ENCODE measurements at places on chromosomes 16 and 17.
A peak's percentile ranks its signal among the peaks of the same experiment; 100 is the strongest.

- DNase-seq = no peak
Observed at GRCh38 chr16:83705856-83706255, 101.9 kb upstream of the HSBP1 start.

GRCh38 chr16:11972128-11972527 lies 4.4 kb upstream of the SNX29 start:
- no peak for DNase-seq

DNA sequence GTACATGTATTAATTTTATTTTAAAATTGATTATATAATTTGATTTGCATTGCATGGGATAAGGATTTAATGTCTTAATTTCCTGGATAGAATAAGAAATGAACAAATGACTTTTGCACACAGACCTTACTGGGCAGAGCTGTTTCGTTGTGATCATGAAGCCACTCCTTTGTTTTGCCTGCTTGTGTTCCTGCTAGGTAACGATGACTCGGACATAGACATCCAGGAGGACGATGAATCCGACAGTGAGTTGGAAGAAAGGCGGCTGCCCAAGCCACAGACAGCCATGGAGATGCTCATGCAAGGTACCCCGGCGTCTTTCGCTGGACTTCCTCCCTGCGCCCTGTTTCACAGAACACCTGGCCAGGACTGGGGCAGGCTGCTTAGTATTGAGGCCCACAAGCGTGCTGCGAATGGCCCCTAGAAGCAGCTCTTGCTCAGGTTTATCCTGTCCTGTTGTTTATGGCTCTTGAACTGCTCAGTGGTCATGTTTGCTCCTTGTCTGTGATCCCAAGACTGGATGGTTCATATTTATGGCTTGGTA lies 29.6 kb downstream of the CLUAP1 start:
- DNase-seq = no peak

DNA sequence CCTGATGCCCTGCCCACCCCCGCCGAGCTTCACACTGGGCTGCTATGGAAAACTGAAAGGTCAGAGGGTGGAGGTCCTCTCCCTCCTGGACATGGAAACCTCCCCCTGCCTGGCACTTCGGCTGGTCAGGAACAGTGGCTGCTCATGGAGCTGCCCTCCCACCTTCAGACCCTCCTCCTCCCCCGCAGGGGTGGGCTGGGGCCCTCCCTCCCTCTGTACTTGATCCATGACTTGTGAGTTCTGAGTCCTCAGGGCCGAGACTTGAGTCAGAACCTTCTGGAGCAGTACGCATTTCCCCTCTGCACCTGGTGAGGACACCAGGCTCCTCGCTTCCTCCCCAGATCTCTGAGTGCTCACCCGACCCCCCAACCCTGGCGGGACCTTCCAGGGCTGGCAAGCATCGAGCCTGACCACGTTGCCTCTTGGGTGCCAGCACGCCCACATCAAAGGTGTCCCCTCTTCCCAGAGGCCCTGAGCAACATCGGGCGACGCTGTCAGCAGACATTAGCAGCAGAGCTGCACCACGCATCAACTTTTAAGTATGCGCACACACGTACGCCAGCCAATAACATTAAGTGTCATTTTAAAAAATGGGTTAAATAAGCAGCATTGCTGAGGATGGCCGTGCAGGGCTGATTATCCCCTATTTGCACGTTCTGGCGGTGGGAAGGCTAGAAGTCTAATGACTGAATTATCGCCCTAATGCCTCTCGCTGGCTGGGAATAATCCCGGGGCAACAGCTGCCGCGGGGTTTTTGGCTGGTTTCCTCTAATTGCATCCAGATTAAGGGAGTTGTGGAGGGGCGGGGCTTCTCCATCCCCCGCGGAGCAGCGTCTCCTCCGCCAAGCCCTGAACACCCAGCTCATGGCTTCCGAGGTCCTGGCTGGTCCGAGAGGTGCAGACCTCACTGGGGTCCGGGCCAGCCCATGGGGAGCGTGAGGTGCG lies 98.0 kb downstream of the TBC1D16 start:
- peak; percentile 98 for DNase-seq

GRCh38 chr17:50365165-50365564 lies 7.8 kb downstream of the MRPL27 start:
- DNase-seq = peak; percentile 82

DNA sequence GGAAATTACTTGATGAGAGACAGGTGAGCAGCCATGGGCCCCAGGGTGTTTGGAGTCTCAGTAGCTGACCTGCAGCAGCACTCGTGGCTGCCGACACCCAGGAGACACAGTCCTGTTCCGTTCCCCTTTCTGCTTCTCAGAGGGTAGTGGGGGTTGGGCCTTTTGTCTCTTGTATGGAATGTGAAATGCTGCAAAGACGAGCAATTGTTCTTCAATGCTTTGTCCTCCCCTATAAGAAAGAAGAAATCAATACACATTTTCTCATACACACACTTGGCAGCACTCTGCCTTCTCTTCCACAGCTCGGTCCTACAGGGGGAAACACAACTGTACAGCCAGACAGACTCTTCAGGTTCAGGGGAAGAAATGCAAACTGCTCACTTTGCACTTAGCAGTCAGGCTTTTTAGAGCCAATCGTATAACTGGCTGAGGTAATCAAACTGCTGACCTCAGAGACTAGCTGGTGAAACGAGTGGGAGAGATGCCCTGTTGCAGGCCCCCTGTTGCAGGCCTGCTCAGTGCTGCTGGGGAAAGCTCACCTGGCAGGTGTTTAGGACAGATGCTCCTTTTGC lies 96.7 kb downstream of the AATF start:
- DNase-seq = no peak

GRCh38 chr17:44878627-44879221 lies 20.5 kb downstream of the EFTUD2 start:
- DNase-seq = peak; percentile 62

DNA sequence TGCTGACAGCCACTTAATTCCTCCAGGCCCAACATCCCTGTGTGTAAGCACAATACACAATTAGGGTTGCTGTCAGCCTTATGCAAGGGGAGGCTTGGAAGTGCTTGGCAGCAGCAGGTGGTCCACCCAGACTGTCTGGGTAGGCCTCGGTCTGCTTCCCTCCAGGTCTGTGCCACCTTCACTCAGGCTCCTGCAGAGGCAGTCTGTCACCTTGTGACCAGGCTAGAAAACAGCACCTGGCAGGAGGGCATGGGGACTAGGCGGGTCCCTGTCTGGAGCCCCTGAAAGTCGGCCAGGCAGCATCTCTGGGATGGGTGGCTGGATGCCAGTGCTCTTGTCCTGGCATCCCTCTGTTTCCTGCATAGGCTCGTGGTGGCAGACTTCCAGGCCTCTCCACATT lies 578.1 kb downstream of the KCNJ18 start:
- DNase-seq = no peak

DNA sequence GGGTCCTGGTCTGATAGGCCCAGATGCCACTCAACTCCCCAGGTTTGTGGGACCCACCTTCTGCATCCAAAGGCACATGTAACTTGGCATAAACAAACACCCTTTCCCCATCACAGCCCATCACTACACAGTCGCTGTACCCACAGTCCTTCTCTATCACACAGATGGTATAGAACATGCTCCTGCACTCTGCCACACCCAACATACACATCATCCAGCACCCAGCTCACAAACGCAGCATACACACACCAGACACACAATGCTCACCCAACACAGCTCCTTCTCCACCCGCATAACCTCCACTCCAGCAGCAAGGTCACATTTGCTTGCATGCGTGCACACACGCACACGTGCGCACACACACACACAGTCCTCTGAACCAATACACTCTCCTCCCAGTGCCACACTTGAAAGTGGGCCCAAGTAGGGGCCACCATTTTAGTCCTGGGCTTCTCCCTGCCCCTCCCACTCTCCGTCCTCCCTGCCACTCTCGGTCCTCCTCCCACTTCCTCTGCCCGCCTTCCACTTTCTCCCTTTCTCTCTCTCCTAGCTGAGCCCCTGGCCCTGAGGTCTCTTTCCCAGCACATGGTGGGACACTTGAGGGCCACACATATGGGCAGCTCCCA lies 8.5 kb upstream of the TMEM92 start:
- DNase-seq = peak; percentile 28

DNA sequence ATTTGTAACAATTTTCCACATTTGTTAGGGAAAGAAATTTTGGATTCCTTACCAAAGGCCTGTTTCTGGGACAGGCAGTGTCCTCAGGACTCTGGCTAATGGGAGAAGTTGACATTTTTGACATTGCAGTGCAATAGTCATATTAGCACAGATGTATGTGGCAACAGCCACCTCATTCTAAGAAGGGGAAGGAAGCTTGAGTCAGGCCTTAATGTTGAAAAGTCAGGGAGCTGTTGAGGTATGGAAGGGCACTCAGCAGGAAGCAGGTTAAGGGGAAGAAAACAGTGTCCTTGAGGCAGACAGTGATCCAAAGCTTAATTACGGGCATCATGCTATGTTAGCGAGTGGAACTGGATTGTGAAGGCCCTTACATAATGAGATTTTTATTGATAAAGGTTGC lies 20.9 kb downstream of the AKTIP start:
- no peak for DNase-seq

- no peak for DNase-seq
Observed at GRCh38 chr17:37292429-37293139, 83.2 kb upstream of the C17orf78 start.

- no peak for DNase-seq
Observed at GRCh38 chr17:6109536-6109935, 39.4 kb downstream of the WSCD1 start.

DNA sequence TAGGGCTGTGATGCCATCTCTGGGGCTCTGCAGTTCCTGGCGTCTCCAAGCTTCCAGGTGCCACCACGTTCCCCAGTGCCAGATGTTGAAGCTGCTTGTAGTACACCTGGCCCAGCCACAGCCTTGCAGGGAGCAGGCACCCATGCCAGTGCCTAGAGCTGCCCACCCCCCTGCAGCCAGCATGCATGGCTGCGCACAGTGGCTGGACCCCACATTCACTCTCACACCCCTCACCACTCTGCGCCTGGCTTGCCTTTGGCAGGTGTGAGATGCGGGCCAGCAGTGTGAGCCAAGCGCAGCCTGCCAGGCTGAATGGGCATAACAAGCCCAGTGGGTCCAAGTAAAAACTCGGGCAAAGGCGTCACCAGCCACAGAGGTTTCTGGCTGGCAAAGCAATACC lies 75.4 kb upstream of the CHMP6 start:
- no peak for DNase-seq

- no peak for DNase-seq
Observed at GRCh38 chr17:73969956-73970355, 233.5 kb upstream of the RPL38 start.

DNA sequence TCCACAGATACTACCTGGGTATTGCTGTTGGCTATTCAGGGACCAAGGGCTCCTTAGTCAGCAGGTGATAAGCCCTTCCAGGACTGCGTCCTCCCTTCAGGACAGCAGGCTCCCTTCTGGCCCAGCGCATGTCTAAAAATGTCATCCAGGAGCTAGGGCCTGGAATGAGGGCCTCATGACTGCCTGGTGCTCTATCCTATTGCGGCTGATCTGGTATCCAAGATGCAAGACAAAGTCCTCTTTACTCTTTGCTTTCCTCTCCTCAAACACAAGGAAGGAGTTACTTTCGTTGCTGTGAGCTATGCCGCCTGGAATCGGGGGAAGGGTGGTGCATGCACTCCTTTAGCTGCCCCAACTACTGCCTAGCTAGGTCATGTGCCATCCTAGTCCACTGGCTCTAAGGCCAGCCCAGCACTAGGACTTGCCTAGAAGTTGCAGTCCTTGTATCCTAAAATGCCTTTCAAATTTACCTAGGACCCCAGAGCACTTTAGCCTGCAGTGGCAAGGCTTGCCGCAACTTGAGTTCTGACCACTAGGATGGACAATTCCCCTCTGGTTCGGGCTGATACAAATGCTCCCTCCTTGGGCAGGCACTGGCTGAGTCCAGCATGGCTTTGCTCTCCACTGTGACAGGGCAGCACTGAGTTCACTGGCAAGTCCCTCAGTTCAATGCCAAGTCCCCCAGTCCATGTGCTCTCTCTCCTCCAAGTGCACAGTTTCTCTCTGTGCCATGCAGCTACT lies 10.1 kb upstream of the TMEM219 start:
- DNase-seq = no peak

DNA sequence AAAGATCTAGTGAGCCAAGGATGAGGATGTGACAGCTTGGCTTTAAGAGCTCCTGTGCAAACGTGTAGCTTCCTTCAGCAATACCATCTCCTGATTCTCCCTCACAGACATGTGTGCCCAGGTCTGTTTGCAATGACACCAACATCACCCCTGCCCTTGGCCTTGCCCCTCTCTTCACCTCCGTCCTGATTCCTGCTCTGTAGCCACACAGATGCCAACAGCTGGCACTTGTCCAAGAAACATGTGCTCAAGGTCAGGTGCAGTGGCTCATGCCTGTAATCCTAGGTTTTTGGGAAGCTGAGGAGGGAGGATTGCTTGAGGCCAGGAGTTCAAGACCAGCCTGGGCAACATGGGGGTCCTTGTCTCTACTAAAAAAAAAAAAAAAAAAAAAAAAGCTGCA lies 103.8 kb upstream of the CRHR1 start:
- no peak for DNase-seq

GRCh38 chr16:35325936-35326335 lies 1866.5 kb downstream of the TP53TG3F start:
- no peak for DNase-seq

DNA sequence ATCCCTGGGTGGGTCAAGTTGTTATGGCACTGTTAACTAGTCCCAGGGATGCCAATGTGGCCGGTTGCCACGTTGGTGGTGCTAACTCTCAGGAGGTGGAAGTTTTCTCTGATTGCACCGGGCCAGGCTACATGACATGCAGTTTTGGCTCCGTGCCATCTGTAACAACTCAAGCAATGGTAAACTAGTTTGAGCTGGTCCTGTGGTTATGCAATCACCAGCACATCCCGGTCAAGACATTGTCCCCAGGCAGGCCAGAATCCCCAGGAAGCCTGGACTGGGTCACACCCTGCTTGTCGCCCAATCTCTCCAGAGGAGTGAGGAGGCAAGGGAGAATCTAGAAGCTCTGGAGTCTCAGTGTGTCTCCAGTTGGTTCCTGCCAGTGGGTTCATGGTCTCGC lies 10.1 kb upstream of the CCL17 start:
- peak; percentile 6 for DNase-seq

GRCh38 chr16:71426069-71426879 lies 15.6 kb downstream of the TLE7 start:
- DNase-seq = peak; percentile 67

DNA sequence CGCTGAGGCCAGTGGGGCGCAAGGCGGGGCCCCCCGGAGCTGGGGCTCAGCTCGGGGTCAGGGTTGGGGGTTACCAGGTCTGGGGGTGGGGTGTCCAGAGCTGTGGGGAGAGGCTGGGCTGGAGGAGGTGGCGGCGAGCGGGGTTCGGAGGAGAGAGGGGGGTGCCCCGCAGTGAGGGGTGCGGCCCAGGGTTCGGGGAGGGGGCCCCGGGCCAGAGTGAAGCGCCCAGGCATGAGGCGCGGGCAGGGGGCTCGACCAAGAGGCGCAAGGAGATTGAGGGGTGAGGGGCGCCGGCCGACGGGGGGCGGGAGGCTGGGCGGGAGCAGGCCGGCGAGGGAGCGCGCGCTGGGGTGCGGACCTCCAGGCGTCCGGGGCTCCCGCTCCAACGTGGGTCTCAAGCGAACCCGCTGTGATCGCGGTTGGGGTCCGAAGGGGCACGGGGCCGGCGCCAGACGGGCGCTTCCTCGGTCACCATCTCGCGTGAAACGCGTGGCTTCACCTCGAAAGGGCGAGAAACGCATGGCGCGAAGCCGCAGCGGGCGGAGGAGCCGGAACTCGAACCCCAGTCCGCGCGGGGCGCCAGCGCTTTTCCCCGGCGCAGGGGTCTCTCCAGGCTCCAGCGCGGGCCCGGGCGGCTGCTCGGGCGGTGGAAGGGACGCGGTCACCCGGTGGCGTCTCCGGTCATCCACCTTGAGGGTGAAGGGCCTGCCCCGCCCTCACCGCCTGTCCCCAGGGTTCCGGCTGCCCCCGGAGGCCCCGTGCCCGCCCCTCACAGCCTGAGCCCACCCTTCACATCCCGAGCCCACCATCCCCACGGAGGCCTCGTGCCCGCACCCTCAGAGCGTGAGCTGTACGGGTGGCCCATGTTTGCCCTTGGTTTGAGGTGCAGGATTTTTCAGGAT lies 846 bp downstream of the CPNE7 start:
- no peak for DNase-seq
